Stimulated activated CD8-positive, alpha-beta memory T cell treated with anti-CD3 and anti-CD28 coated beads, Interleukin-4, amount 100 ng/mL, for 1 hour (primary cell): ENCODE measurements at places on chromosomes 12 and 14.

- no peak for DNase-seq
Observed at GRCh38 chr14:65565948-65566347, 153.4 kb downstream of the FUT8 start.

DNA sequence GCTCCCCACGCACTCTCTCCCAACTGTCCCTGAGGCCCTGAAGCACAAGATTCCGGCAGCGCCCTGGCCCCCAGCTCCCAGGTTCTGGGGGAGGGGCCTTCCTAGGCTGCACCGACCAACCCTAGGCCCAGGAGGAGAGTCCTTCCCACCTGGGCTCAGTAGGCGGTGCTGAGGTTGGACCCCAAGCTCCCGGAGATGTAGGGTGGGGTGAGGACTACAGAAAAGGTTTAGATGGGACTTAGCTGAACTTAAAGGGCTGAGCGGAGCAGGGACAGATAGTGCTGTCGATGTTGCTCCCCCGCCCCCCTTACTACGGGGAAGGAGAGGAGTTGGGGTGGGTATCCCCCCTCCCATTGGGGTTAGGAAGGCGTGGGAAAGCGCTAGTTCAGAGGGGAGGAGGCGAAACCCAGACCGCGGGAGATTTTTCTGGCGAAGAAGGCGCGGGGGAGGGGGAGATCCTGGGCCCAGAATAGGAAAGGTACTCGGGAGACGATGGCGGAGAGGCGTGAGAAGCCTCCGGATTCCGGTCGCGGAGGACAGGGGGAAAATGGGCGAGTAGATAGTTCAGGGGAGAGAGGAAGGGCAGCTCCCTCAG, 4.2 kb upstream of the BAZ2A start:
- DNase-seq, result no peak

- DNase-seq, result no peak
Observed at GRCh38 chr12:19387161-19387560, 52.1 kb upstream of the AEBP2 start.

DNA sequence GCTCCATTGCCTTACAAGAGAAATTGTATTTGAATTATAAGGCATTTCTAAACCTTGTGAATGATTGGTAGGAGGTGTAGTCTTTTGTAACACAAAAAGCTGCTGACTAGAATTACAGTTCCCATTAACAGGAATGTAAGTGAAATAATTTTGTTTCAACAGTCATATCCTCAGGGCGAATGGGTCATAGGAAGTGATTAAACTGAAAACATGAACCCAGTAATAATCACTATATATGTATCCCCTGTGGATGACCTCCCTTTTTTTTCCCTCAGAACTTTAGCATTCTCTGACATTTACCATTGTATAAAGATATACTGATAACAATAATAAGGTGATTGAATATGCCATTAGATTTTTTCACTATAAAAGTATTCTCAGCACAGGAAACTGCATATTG, 312.3 kb downstream of the ATP23 start:
- DNase-seq, result no peak

GRCh38 chr14:90905531-90905930, 89.3 kb upstream of the TTC7B start:
- no peak for DNase-seq

- DNase-seq, result no peak
Observed at GRCh38 chr14:52279408-52279807, 11.9 kb downstream of the PTGDR start.
